ENCODE measurements at places on chromosomes 7 and 10.

DNA sequence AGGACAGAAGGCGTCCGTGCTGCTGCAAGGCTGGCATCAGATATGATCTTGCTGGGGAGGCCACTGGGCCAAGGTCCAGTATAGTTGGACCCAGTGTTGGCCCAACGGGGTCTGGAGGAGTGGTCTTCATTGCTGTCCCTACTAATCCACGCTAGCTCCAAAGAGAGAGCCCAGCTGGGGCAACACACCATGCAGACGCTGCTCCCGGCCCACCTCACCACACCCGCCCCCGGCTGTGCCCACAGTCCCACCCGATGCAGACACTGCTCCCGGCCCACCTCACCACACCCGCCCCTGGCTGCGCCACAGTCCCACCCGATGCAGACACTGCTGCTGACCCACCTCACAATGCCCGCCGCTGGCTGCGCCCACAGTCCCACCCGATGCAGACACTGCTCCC is 121.5 kb downstream of the VIPR2 start:
- DNase-seq = no peak

GRCh38 chr7:113799896-113800295 is 118.9 kb downstream of the PPP1R3A start:
- DNase-seq = no peak

DNA sequence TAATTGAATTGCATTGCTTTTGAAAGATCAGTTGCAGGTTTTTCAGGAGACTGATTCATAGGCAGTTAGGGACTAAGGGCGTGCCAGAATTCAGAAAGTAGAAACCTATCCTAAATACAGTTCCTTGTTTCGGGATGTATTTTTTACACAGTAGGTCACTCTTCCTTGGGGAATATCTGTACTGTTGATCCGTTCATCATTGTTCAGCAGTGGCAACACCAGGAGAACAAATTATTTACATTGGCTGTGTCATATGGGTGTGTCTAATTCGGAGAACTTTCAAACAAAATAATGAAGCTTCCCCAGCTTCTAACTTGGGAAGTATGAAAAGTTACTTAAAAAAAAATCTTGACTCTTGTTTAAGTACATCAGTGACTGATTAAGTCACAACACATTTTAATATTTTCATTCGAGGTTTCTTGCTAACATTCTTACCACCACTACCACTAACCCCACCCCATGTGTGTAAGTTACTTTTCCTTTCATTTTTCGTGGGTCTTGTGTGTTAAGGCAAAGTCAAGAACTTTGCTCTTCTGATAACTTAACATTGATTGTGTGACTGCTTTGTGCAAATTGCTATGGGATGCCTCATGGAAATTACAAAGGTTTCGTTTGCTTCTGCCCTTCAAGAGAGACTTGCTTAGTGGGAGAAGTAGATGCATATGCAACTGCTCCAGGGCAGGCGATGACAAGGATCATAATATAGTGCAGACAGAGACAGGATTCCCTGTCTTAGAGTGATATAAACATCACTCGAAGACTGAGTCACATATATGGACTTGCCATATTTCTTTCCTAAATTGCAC is 43.8 kb upstream of the RPA3 start:
- no peak for DNase-seq

DNA sequence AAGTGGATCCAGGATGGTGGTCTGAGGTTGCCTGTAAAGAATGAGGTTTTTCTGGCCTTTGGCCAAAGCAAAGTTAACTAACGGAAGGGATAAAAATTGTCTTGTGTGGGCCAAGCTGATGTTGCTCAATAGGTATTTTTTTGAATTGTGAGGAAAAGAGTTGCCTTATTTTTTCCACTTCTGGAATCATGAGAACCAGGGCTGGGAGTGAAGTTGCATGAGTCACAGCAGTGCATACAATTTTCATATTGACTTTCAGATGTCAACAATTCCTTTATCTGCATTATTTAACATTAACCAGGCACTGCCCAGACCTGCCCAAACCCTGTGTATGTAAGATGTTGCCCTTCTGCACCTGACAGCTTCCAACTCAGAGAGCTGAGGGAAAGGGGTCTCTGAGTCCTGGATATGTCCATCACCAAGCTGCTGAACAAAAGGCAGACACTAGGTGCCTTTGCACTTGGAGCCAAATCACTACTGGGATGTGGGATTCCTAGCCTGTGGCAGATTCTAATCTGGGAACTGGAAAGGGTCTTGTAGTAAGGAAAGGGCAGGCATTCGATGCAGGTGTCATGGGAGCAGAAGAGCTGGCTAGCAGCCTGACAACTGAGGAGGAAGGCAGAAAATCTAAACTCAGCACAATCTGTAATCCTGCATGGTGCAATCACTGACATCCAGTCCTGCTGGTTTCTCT is 52.3 kb upstream of the SLC35B4 start:
- no peak for DNase-seq

GRCh38 chr10:69874449-69874848 is 72.7 kb downstream of the COL13A1 start:
- DNase-seq = no peak

- no peak for DNase-seq
Observed at GRCh38 chr10:79424221-79425073, 21.0 kb downstream of the ZCCHC24 start.

DNA sequence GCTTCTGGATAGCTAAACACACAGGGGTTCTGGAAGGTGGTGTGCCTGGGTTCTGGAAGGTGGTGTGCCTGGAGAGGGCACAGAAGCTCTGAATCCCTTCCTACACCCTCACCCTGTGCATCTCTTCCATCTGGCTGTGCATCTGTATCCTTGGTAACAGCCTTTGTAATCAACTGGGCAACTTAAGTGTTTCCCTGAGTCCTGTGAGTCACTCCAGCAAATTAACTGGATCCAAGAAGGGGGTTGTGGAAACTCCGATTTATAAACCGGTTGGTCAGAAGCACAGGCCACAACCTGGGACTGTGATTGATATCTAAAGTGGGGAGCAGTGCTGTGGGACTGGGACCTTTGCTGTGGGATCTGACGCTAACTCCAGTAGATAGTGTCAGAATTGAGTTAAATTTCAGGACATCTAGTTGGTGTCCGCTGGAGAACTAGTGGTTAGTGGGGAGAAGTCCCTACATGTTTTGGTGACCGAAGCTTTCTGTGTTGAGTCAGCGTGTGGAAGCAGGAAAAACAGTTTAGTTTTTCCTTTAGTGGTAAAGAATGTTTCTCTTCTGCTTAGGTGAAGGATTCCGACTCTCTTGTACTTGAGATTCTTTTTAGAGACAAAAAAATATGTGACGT is 228.1 kb downstream of the BMPER start:
- no peak for DNase-seq

DNA sequence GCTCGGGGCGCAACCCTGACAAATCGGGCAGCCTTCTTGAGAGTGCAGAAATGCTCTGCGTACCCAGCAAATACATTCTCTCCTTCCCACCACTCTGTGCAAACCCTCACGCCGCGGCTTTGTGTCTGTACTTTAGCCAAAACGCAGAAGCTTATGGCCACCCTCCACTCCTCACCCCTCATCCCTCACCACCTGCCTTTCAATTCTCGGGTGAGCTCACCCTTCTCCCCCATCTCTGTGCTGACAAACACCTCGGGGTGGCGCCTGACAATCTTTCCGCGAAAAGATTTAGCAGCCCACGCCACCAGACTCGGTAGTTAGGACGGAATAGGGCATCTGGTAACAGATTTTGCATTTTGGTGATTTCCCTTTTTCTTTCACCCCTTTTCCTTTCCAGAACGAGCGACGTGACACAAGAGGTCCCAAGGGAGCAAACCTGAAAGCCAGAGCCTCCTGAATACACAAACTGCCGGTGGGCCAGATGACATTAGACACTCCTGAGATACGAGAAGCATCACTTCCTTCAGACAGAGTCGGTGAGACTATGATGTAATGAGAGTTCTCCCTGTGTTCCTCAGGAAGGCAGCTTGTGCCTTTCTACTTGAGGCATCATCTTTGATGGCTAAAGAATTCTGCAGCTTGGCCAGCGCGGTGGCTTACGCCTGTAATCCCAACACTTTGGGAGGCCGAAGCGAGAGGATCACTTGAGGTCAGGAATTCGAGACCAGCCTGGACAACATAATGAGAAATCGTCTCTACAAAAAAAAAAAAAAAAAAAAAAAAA is 671 bp upstream of the ATAD1 start:
- peak; percentile 25 for DNase-seq

DNA sequence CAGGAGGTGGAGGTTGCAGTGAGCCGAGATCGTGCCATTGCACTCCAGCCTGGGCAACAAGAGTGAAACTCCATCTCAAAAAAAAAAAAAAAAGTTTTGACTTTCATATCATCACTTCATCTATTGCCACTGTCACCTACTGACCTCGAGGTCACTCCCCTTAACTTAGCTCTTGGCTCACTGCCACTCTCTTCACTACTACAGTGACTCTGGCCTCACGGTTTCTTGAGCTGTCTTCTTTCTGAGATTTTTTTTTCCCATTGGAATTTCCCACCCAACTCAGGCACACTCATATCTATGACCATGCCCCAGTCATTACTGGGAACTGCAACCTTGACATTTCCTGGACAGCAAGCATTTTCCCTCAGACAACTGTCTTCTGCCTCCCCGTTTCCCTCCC is 42.6 kb upstream of the C7orf33 start:
- DNase-seq = no peak

DNA sequence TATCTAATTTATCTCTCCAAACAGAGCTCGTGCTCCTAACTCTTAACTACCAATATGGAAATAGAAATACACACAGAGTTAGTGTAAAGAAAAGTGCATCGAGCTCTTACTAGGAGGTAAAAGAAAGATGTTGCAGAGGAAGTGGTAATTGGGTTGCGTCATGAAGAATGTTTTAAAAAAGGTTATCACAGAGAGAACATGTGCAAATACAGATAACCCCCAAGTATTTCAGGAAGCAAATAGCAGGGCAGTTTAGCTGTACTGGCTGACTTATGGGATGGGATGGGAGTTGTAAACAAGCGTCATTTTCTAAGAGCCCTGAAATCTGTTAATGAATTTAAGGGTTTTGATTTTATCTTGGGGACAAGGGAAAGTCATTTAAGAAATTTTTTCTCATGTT is 153.9 kb downstream of the AGMO start:
- no peak for DNase-seq

DNA sequence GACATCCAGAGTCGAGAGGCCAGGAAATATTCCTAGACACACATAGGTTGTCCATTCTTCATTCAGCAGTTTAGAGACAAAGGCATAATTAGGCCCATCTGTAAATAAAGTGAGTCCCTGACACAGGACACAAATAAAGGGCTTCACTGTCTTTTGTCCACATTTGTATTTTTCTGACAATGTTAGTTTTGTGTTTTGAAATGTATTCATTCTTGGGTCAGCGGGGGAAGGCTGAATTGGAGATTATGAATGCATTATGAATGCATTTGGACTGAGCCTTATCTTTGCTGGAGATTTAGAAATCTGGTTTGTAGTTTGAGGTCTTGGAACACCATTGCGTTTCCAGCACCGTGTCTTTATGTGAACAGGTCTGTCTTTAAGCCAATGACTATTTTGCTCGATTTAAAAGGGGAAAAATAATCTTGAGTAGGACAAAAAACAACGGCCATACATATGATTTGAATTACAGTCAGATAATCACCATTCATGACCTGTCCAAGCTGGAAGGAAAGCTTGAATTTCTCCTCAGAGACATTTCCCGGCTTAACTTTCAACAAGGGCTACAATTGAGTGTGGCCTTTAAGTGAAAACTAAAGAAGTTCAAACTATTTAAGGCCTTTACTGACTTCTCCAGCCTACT is 334.8 kb downstream of the WDR11 start:
- DNase-seq = no peak

GRCh38 chr7:91039033-91039432 is 225.2 kb upstream of the FZD1 start:
- no peak for DNase-seq

DNA sequence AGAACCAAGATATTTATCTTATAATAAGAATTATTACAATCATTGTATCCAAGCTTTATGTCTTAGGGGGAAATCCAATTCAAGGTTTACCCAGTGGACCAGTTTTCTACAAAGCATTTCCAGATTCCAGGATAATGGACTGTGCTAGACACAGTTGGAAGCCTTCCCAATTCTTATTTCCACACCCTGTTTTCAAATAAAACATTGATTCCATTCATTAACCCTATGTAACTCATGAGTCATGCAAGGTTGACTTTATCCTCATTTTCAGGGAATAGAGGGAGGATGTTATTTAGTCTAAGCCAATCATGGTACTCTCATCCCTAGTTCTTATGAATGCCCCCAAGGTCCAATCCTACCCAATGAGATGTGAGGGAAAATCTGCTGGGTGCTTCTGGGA is 145.7 kb downstream of the RNLS start:
- no peak for DNase-seq

DNA sequence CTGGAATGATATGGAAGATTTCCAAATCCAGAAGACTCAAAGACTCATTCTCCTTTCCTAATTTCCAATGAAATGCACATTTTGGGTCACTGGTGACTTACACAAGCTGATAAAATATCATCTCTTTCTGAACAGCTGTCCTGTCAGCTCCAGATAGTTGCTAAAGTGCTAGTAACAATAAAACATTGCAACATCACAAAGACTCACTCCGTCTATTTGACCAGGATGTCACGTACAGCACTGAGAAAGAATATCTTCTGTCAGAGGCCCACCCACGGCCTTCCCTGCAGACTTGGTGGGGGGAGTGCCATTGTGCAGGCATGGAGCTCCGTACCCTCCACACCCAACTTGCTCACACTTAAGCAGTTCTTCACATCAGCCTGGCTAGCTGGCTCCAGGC is 78.9 kb upstream of the EGR2 start:
- DNase-seq = no peak

GRCh38 chr10:124525751-124526600 is 64.4 kb downstream of the LHPP start:
- no peak for DNase-seq

DNA sequence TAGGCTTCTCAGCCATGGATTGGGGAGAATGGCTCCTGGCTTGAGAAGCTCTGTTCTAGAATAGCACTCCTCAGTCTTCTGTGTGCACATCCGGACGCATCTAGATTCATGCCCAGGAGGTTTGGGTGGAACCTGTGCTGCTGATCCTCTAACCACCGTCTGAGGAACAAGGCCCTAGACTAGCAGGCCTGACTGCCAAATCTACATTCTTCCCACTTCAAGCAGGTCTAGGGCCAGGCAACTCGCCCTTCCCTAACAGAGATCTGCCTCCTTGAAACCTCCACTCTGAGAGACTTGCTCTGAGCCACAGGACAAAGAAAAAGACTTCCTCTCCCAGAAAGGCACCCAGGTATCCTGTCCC is 61.6 kb downstream of the KCNMA1 start:
- no peak for DNase-seq

DNA sequence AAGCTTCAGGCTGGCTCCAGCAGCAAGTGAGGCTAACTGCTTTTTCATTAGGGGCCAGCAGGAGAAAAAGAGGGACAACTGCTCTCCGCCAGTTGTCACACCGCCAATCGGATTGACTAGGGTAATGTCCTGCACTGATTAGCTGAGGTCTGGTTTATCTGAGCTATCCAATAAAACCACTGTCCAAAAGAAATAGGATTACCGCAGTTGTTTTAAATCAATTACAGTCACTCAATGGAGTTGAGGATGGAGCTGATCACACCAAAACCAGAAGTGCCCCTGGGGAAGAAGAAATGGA is 351.4 kb upstream of the NPVF start:
- no peak for DNase-seq

- no peak for DNase-seq
Observed at GRCh38 chr7:155483868-155484325, 26.0 kb downstream of the EN2 start.
